ENCODE measurements at places on chromosomes 3 and 15.

DNA sequence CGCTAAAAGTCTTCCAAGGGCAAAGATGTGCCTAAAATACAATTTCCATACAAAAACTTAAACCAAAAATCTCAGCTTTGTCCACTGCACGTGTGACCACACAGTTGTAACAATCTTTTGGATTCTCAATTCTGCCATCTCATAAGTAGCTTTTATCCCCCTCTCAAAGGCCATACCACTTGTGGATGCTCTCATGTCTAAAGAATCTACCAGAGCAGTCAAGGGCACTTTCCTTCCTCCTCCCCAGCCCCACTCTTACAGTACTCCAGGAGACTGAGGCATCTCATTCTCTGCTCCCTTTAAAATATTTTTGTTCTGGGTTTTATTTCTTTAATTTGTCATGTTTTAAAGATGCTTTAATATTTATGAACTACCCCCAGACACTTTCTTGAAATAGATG lies 102.3 kb upstream of the PFN2 start:
- no peak for DNase-seq

DNA sequence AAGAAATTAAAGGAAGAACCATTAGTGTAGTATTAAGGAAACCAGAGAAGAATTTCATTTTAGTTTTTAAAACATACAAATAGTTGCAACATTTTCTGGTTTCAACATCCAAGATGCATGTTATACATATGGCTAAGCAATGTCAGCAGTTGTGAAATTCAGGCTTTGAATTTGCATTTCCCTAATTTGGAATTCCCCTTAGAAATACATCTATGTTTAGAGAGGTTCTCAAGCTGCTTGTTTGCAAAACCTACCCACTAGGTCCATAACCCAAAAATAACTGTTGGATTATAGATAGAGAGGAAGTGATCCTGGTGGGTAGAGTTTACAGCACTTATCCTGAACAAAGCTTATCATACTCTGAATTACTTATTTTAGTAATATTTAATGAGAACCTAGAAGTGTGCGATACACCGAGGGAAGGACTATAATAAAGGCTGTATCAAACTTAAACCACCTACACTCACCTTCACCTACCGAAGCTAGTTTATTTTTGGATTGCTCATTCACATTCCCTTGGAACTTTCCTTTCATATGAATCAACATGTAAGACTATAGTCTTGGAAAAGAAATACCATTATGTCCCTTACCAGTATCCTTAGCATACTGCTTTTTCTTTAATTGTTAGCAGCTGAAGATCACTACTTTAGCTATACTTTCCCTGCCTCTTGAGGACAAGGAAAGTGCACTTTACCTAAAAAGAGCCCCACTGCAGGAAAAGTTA lies 60.6 kb downstream of the CHAC1 start:
- DNase-seq = no peak

- no peak for DNase-seq
Measured at GRCh38 chr3:142670120-142670519, 53.7 kb upstream of the TRPC1 start.

DNA sequence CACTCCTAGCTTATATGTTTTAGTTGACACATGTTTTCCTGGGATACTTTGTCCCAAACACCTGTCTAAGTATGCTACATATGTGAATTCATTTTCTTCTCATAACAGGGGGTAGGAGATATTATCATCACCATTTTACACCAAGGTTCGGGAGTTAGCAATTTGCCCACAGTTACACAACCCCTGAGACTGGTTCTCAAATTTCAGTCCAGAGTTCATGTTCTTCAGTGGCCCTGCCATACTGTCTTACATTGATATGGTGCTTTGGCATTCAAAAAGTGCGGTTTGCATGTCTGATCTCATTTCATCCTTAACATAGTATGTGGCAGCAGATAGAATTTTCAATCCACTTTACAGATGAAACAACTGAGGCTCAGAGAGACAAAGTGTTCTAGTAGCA lies 38.4 kb downstream of the ROBO2 start:
- DNase-seq = no peak

Measured in T-helper 17 cell (primary cell).